ENCODE measurements at places on chromosomes 12 and 14.
A peak's percentile ranks its signal among the peaks of the same experiment; 100 is the strongest.

GRCh38 chr12:47819138-47819895, 386 bp downstream of the HDAC7 start:
- peak; percentile 77 for DNase-seq
- no peaks in the 10 kb centered on the region for H3K36me3 ChIP-seq
- H3K27me3 ChIP-seq = no peaks in the 10 kb centered on the region
- H3K4me1 ChIP-seq = peaks cover 89% of the 10 kb centered on the region

DNA sequence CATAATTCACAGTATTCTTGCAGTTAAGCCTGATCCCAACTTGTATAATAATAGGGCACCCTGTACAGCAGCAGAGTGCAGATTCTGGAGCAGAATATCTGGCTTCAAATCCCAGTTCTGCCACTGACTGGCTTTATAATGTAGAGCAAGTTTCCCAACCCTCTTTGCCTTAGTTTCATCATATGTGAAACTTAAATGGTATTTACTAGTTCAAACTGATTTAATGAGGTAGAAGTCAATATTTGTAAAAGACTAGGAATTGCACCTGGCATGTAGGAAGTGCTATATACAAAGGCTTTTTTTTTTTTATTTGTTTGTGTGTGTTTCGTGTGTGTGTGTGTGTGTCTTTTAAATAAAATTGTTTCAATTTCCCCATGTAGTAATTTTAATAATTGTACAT, 125.9 kb downstream of the CCER1 start:
- peaks cover 21% of the 10 kb centered on the region for H3K4me1 ChIP-seq
- no peaks in the 10 kb centered on the region for H3K36me3 ChIP-seq
- H3K4me3 ChIP-seq = no peak overlapping the region
- no peaks in the 10 kb centered on the region for H3K27me3 ChIP-seq
- no peak for DNase-seq
- H3K27ac ChIP-seq = no peak overlapping the region

GRCh38 chr12:126419131-126419530, 1353.9 kb downstream of the AACS start:
- no peaks in the 10 kb centered on the region for H3K27me3 ChIP-seq
- no peak for DNase-seq
- H3K4me3 ChIP-seq = no peak overlapping the region
- no peaks in the 10 kb centered on the region for H3K36me3 ChIP-seq
- H3K27ac ChIP-seq = no peak overlapping the region
- H3K4me1 ChIP-seq = no peaks in the 10 kb centered on the region

DNA sequence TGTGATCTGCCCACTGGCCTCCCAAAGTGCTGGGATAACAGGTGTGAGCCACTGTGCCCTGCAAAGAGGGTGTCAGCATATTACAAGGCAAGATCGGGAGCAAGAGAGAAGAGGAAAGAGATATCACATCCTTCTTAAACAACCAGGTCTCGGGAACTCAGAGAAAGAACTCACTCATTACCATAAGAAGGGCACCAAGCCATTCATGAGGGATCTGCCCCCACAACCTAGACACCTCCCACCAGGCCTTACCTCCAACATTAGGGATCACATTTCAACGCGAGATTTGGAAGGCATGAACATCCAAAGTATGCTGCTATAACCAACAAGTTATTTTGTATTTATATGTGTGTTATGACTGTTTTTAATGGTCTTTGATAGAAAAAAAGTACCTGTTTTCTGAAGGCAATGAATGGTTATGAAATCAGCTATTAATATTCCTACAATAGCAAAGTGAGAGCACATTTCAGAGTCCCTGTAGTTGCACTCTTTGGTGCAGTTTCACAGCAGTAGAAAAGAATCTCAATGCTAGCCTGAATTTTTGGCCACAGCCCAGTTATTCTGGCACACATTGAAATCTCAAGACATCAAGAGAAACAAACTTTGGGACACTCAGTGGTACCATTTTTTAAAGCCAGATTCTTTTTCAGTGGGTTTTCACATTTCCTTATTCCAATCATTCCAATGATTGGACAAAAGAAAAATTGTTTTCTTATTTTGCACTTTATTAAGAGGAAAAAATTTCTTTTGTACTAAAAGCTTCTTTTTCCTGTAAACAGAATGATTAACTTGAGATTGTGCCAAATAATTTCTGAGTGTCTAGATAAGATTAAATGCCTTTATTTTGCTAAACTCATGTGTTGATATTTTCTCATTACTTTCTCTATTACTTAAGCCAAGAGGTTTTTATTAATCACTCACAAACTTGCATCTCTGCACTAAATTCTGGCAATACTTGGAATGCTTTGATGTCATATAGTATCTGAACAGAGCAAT, 582.6 kb upstream of the ATP2B1 start:
- peaks cover 23% of the 10 kb centered on the region for H3K4me1 ChIP-seq
- peak; percentile 11 for DNase-seq
- no peaks in the 10 kb centered on the region for H3K36me3 ChIP-seq
- no peaks in the 10 kb centered on the region for H3K27me3 ChIP-seq
- no peak overlapping the region for H3K27ac ChIP-seq

DNA sequence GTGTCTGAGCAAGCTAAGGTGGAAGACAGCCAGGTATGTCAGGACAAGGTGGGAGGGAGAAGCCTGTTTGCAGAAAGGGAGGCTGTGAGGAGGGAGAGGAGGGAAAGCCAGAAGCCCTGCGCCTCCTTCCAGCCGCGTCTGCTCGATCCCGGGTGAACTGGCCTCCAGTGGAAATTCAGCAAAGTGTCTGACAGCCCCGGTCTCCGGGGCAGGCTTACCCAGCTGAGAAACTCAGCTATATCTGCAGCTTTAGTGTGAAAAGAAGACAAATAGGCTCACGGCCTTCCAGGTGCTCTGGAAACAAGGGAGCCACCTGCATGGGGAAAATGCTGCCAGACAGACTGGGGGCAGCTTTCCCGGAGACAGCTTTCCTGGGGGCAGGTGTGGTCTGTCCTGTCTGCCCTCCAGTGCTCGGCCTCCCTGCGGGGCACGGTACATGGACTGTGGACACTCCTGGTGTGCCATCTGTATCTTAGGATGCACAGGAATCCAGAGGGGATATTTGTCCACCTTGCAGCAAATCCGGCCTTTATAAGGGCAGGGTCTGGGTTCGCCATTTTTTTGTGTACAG, 6.3 kb downstream of the RFLNA start:
- no peak overlapping the region for H3K4me3 ChIP-seq
- no peak for DNase-seq
- H3K27me3 ChIP-seq = peaks cover 24% of the 10 kb centered on the region
- no peak overlapping the region for H3K27ac ChIP-seq

GRCh38 chr12:23359975-23360701, 589.3 kb downstream of the SOX5 start:
- H3K4me3 ChIP-seq = no peak overlapping the region
- no peak overlapping the region for H3K27ac ChIP-seq
- no peaks in the 10 kb centered on the region for H3K4me1 ChIP-seq

GRCh38 chr12:68001486-68002466, 12.5 kb downstream of the IFNG-AS1 start:
- no peaks in the 10 kb centered on the region for H3K27me3 ChIP-seq
- H3K4me1 ChIP-seq = no peaks in the 10 kb centered on the region
- no peaks in the 10 kb centered on the region for H3K36me3 ChIP-seq
- H3K4me3 ChIP-seq = no peak overlapping the region
- no peak overlapping the region for H3K27ac ChIP-seq

- peak overlapping the region; percentile 79 for H3K4me3 ChIP-seq
- no peaks in the 10 kb centered on the region for H3K27me3 ChIP-seq
- H3K27ac ChIP-seq = peak overlapping the region; percentile 96
- no peak for DNase-seq
- no peaks in the 10 kb centered on the region for H3K36me3 ChIP-seq
- peaks cover 21% of the 10 kb centered on the region for H3K4me1 ChIP-seq
These were observed 4.2 kb downstream of the PDE3A start for GRCh38 chr12:20372326-20373096.

DNA sequence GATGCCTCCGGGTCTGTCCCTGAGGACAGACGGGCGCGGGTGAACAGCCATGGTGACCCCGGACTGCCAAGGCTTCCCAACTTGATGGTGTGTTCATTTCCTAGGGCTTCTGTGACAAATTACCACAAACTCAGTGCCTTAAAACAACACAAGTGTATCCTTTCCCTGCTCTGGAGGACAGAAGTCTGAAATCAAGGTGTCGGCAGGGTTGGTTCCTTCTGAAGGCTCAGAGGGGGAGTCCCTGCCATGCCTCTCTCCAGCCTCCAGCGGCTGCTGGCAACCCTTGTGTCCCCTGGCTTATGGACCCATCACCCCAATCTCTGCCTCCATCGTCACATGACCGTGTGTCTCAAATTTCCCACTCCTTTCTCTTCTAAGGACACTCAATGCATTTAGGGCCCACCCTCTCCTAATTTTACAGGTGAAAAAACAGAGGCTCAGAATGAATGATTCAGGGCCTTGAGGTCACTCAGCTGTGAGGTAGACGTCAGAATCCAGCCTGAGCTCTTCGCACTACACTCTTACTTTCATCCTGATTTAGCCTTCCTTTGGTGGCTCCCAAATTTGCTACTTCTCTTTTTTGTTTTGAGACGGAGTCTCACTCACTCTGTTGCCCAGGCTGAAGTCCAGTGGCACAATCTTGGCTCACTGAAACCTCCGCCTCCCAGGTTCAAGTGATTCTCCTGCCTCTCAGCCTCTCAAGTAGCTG, 45.4 kb downstream of the VCPKMT start:
- no peaks in the 10 kb centered on the region for H3K36me3 ChIP-seq
- H3K4me1 ChIP-seq = no peaks in the 10 kb centered on the region
- DNase-seq = no peak
- no peak overlapping the region for H3K4me3 ChIP-seq

DNA sequence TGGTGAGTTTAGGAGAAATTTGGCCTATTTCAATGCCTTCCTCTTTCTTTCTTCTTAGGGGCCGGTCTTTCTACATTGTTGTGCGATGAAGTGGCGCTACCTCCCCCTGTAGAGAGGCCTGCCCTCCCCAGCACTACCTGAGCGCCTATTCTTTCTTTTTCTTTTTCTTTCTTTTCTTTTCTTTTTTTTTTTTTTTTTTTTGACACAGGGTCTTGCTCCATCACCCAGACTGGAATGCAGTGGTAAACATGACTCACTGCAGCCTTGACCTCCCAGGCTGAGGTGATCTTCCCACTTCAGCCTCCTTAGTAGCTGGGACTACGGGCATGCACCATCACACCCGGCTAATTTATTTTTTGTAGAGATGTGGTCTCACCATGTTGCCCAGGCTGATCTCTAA, 136.1 kb upstream of the MAX start:
- no peaks in the 10 kb centered on the region for H3K27me3 ChIP-seq
- no peak for DNase-seq
- no peaks in the 10 kb centered on the region for H3K36me3 ChIP-seq
- no peak overlapping the region for H3K27ac ChIP-seq

GRCh38 chr12:69397978-69398377, 38.4 kb downstream of the YEATS4 start:
- H3K4me1 ChIP-seq = no peaks in the 10 kb centered on the region
- H3K4me3 ChIP-seq = no peak overlapping the region

DNA sequence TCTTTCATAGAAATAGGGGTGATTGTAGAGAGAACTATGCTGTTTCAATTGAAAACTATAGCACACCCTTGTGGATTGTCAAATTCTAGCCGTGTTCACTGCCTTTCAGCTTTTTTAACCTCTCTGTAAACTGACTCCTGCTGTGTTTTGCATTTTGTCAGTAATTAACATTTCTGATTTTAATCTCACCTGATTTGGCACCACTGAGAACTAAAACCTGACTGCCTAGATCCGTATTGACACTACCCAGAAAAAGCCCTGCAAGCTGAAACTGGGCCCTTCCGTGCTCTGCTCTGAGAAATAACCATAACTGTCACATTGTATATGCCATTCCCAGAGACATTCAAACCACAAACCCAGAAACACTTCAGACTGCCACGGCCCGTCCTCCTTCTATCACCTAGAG, 26.6 kb upstream of the ETV6 start:
- no peaks in the 10 kb centered on the region for H3K27me3 ChIP-seq
- no peak overlapping the region for H3K4me3 ChIP-seq
- no peak overlapping the region for H3K27ac ChIP-seq
- no peaks in the 10 kb centered on the region for H3K4me1 ChIP-seq

DNA sequence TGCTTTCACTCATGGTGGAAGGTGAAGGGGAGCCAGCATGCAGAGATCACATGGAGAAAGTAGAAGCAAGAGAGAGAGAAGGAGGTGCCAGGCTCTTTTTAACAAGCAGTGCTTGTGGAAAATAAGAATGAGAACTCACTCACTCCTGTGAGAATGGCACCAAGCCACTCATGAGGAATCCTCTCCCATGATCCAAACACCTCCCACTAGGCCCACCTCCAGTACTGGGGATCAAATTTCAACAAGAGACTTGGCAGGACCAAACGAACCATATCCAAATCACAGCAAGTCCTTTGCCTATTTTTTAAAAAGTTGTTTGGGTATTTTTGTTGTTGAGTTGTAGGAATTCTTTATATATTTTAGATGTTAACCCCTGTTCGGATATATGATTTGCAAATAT, 245.9 kb upstream of the ARID2 start:
- H3K36me3 ChIP-seq = no peaks in the 10 kb centered on the region
- no peak overlapping the region for H3K4me3 ChIP-seq
- no peaks in the 10 kb centered on the region for H3K4me1 ChIP-seq
- DNase-seq = peak; percentile 62
- H3K27ac ChIP-seq = no peak overlapping the region
- H3K27me3 ChIP-seq = no peaks in the 10 kb centered on the region

DNA sequence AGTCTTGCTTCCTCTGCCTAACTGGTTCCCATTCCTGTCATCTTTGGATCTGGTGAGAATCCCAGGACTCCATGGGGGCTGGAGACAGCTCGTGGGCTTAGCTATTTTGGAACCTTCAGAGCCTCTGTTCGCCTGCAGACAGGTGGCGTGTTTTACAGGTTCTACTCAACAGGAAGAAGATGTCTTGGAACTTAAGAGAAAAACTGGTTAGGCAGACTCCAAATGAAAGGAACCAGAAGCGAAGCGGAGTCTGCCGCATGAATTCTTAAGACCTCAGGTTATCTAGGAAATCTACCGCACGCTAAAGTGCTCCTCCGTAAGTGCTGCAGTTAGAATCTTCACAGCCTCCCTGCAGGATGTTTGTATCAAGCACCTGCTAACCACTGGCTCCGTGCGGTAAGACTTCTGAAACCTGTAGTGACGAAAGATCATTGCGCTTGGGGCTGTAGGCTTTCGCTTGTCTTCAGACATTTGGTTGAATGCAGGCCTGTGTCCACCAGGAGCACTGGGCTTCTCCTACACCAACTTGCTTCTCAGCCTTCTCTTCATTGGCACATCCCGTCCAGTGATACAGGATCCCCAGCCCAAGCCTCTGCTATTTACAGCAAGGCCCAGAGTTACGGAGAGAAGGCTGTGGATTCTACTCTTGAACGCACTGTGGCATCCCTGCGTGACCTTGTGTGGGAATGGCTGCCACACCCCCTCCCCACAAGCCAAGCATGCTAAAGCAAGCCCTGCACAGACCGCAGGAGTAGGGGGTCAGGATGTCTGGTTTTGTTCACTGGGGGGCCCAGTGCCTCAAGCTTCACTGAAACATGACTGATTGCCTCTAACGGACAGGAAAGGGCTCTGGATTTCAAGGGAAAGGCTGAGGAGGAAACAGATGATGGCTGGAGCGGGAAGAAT, 35.0 kb downstream of the ACADS start:
- peak overlapping the region; percentile 81 for H3K27ac ChIP-seq
- no peak overlapping the region for H3K4me3 ChIP-seq
- no peak for DNase-seq
- H3K27me3 ChIP-seq = no peaks in the 10 kb centered on the region
- no peaks in the 10 kb centered on the region for H3K36me3 ChIP-seq

All from heart right ventricle (tissue), 16 donors.